ENCODE measurements at places on chromosomes 4 and X.
A peak's percentile ranks its signal among the peaks of the same experiment; 100 is the strongest.

DNA sequence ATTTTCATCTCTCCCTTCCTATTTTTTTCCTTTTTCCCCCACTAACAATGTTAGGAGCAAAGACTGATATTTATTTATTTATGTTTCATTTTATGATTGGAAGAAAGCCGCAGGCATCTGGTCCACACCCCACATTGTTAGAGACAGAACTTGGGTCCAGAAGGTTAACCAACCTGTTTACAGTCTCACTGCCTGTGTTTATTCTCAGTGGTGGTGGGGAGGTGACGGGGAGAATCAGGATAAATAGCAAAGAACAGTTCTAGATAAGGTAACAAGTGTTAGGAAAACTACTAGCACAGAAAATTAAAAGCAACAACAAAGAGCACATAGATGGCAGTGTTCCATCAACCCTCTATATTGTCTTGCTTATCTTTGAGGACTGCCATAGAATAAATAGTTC lies 301.7 kb upstream of the DIPK2B start:
- no peaks in the 10 kb centered on the region for H3K27me3 ChIP-seq
- H3K36me3 ChIP-seq, result no peaks in the 10 kb centered on the region
- no peak overlapping the region for H3K4me3 ChIP-seq
- no peak overlapping the region for H3K27ac ChIP-seq
- no peaks in the 10 kb centered on the region for H3K4me1 ChIP-seq

GRCh38 chr4:83257811-83258210 lies 26.8 kb downstream of the COQ2 start:
- DNase-seq, result no peak
- H3K27me3 ChIP-seq, result no peaks in the 10 kb centered on the region
- H3K4me1 ChIP-seq, result no peaks in the 10 kb centered on the region
- no peak overlapping the region for H3K4me3 ChIP-seq
- H3K36me3 ChIP-seq, result no peaks in the 10 kb centered on the region

GRCh38 chrX:106725931-106726330 lies 570 bp upstream of the RNF128 start:
- H3K36me3 ChIP-seq, result no peaks in the 10 kb centered on the region
- peak overlapping the region; percentile 37 for H3K4me3 ChIP-seq
- no peaks in the 10 kb centered on the region for H3K27me3 ChIP-seq
- DNase-seq, result no peak
- H3K4me1 ChIP-seq, result no peaks in the 10 kb centered on the region
- no peak overlapping the region for H3K27ac ChIP-seq

DNA sequence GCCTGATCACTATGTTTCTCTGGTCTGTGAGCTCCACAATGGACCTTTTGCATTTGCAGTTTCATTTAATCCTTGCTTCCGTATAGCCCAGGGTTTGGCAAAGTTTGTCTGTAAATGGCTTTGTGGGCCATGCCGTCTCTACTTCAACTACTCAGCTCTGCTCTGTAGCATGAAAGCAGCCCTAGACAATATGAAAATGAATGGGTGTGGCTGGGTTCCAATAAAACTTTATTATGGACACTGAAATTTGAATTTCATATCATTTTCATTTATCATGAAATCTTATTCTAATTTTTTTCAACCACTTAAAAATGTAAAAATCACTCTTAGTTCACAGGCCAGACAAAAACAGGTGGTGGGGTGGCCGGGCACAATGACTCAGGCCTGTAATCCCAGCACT lies 41.5 kb downstream of the ACE2 start:
- H3K4me1 ChIP-seq, result no peaks in the 10 kb centered on the region
- no peak overlapping the region for H3K4me3 ChIP-seq
- DNase-seq, result no peak
- H3K36me3 ChIP-seq, result no peaks in the 10 kb centered on the region
- no peak overlapping the region for H3K27ac ChIP-seq

GRCh38 chr4:87601361-87601760 lies 7.0 kb upstream of the DSPP start:
- DNase-seq, result no peak
- H3K4me1 ChIP-seq, result no peaks in the 10 kb centered on the region
- no peak overlapping the region for H3K27ac ChIP-seq

DNA sequence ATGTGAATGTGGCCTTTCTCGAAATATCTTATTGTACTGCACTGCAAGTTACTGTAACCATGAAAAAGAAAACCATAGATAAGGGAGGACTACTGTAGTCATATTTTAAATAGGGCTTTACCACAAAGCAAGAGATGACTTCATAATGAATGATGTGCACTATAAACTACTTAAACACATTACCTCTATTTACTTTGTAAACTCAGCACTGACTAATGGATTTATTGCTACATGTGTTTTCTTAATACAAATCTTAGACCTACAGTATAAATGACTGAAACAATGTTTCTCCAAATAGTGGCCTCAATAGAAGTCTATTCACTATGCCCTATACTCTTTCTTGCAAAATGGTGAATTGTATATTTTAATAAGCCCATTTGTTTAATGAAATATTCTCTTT lies 61.1 kb downstream of the HDX start:
- no peak overlapping the region for H3K27ac ChIP-seq
- no peak for DNase-seq
- H3K4me1 ChIP-seq, result no peaks in the 10 kb centered on the region
- H3K27me3 ChIP-seq, result no peaks in the 10 kb centered on the region

GRCh38 chr4:27398631-27399310 lies 538.1 kb downstream of the STIM2 start:
- H3K4me1 ChIP-seq, result no peaks in the 10 kb centered on the region
- H3K36me3 ChIP-seq, result no peaks in the 10 kb centered on the region
- no peaks in the 10 kb centered on the region for H3K27me3 ChIP-seq
- DNase-seq, result no peak
- H3K4me3 ChIP-seq, result no peak overlapping the region

DNA sequence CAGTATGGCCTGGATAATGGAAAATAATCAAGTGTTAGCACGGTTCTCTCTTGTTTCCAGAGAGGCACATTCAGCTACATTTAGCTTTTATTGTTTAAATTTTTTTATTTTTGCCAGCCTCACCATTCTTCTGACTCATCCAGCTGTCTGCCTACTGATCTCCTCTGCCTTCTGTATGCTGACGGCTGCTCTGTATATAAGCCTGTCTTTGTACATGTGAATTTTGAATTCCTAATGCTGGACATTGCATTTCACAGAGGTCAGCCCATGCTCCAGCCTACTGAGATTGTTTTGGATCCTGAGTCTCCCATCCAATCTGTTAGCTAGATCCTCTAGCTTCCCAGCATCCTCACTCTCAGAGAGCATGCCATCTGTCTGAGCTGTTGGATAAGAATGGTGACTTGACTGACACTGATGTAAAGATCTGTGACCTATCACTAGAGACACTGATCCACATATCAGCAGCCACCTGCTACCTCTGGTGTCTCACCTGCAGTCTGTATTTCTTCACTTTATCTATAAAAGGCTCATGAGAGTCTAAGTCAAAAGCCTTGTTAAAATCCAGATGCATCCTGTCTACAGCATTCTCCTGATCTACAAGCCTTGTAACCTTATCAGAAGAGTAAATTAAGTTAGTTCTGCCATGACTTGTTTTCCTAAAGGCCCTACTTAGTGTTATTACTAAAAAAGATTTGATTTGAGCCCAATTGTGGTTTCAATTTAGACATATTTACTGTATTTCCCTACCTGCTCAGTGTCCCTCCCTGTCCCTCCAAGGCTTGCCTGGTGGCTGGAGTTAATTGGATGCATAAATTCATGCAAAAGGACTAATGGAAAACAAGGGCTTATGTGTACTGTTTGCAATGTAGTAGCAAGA lies 25.6 kb upstream of the ARHGAP36 start:
- H3K27me3 ChIP-seq, result no peaks in the 10 kb centered on the region
- no peak overlapping the region for H3K4me3 ChIP-seq
- no peak for DNase-seq
- no peaks in the 10 kb centered on the region for H3K4me1 ChIP-seq
- H3K27ac ChIP-seq, result no peak overlapping the region

- H3K36me3 ChIP-seq, result no peaks in the 10 kb centered on the region
- no peak overlapping the region for H3K27ac ChIP-seq
- DNase-seq, result no peak
- no peaks in the 10 kb centered on the region for H3K27me3 ChIP-seq
Measured at GRCh38 chr4:94531991-94532789, 80.4 kb downstream of the PDLIM5 start.

- no peak overlapping the region for H3K27ac ChIP-seq
- no peak for DNase-seq
- H3K36me3 ChIP-seq, result no peaks in the 10 kb centered on the region
Measured at GRCh38 chrX:7889680-7890079, 37.5 kb downstream of the PNPLA4 start.

GRCh38 chrX:119698845-119699244 lies 5.9 kb upstream of the SEPTIN6 start:
- peaks cover 2% of the 10 kb centered on the region for H3K27me3 ChIP-seq
- no peak for DNase-seq
- H3K4me1 ChIP-seq, result 0 out of 2 replicates have a peak, but pooled peaks cover 2% of the 10 kb centered on the region
- H3K4me3 ChIP-seq, result no peak overlapping the region
- H3K36me3 ChIP-seq, result no peaks in the 10 kb centered on the region

GRCh38 chrX:19133231-19133630 lies 11.0 kb upstream of the ADGRG2 start:
- H3K4me3 ChIP-seq, result no peak overlapping the region
- H3K27me3 ChIP-seq, result no peaks in the 10 kb centered on the region
- no peaks in the 10 kb centered on the region for H3K36me3 ChIP-seq

- no peaks in the 10 kb centered on the region for H3K36me3 ChIP-seq
- no peak overlapping the region for H3K4me3 ChIP-seq
- no peak for DNase-seq
- peaks cover 5% of the 10 kb centered on the region for H3K4me1 ChIP-seq
- H3K27ac ChIP-seq, result no peak overlapping the region
Measured at GRCh38 chr4:146243141-146243882, 29.0 kb downstream of the REELD1 start.

- no peak overlapping the region for H3K27ac ChIP-seq
- H3K27me3 ChIP-seq, result no peaks in the 10 kb centered on the region
- no peaks in the 10 kb centered on the region for H3K4me1 ChIP-seq
- DNase-seq, result no peak
Measured at GRCh38 chrX:4263030-4263803, 549.8 kb upstream of the PRKX start.

DNA sequence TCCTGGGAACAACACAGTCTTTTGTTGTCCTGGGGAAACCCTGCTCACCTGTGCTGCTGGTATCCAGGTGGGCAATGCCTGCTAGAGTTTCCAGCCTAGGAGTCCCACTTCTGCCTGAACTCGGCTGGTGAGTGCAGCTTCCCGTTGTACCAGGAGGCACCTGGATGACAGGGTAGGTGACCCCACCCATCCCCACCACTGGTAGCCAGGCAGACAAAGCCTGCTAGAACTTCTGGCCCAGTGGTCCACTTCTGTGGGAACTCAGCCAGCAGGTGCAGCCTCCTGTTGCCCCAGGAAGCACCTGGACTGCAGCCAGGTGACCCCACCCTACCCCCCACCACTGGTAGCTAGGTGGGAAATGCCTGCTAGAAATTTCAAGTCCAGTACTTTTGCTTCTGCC lies 9.7 kb upstream of the TCEAL2 start:
- H3K4me3 ChIP-seq, result no peak overlapping the region
- H3K36me3 ChIP-seq, result no peaks in the 10 kb centered on the region
- no peaks in the 10 kb centered on the region for H3K4me1 ChIP-seq
- DNase-seq, result no peak

- no peak overlapping the region for H3K27ac ChIP-seq
- H3K36me3 ChIP-seq, result no peaks in the 10 kb centered on the region
- H3K4me1 ChIP-seq, result no peaks in the 10 kb centered on the region
- H3K27me3 ChIP-seq, result no peaks in the 10 kb centered on the region
Measured at GRCh38 chr4:36492041-36492440, 210.6 kb downstream of the DTHD1 start.

- peak overlapping the region; percentile 47 for H3K27ac ChIP-seq
- no peak overlapping the region for H3K4me3 ChIP-seq
- H3K4me1 ChIP-seq, result peaks cover 1% of the 10 kb centered on the region
- no peaks in the 10 kb centered on the region for H3K27me3 ChIP-seq
- DNase-seq, result peak; percentile 73
- no peaks in the 10 kb centered on the region for H3K36me3 ChIP-seq
Measured at GRCh38 chr4:152850377-152850776, 70.6 kb downstream of the ARFIP1 start.

DNA sequence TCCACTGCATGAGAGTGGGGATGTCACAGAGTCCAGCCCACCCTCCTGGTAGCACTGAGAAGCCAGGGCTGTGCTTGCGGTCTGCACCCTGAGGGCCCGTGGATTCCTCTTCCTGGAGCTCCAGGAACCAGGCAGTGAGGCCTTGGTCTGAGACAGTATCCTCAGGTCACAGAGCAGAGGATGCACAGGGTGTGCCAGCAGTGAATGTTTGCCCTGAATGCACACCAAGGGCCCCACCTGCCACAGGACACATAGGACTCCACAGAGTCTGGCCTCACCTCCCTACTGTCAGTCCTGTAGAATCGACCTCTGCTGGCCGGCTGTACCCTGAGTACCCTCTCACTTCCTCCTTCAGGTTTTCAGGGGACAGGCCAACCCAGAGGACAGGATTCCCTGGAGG lies 2.7 kb downstream of the MAGEA1 start:
- DNase-seq, result no peak
- no peaks in the 10 kb centered on the region for H3K4me1 ChIP-seq

GRCh38 chr4:72942565-72942964 lies 127.0 kb downstream of the COX18 start:
- H3K4me1 ChIP-seq, result 0 out of 2 replicates have a peak, but pooled peaks cover 2% of the 10 kb centered on the region
- H3K36me3 ChIP-seq, result no peaks in the 10 kb centered on the region
- no peak overlapping the region for H3K4me3 ChIP-seq
- no peak overlapping the region for H3K27ac ChIP-seq
- no peaks in the 10 kb centered on the region for H3K27me3 ChIP-seq

GRCh38 chr4:77040270-77040669 lies 35.5 kb downstream of the CCNI start:
- no peak overlapping the region for H3K4me3 ChIP-seq

- H3K4me3 ChIP-seq, result no peak overlapping the region
- no peak for DNase-seq
- H3K4me1 ChIP-seq, result no peaks in the 10 kb centered on the region
- H3K36me3 ChIP-seq, result no peaks in the 10 kb centered on the region
- no peaks in the 10 kb centered on the region for H3K27me3 ChIP-seq
- no peak overlapping the region for H3K27ac ChIP-seq
Measured at GRCh38 chr4:24991015-24991414, 39.7 kb downstream of the LGI2 start.

- DNase-seq, result no peak
- H3K4me1 ChIP-seq, result no peaks in the 10 kb centered on the region
- no peak overlapping the region for H3K4me3 ChIP-seq
- no peaks in the 10 kb centered on the region for H3K36me3 ChIP-seq
- no peak overlapping the region for H3K27ac ChIP-seq
Measured at GRCh38 chr4:101049549-101050001, 297.8 kb downstream of the PPP3CA start.

- no peak overlapping the region for H3K4me3 ChIP-seq
- no peak overlapping the region for H3K27ac ChIP-seq
- H3K4me1 ChIP-seq, result no peaks in the 10 kb centered on the region
- no peaks in the 10 kb centered on the region for H3K27me3 ChIP-seq
Measured at GRCh38 chr4:108152980-108153379, 15.8 kb downstream of the LEF1 start.
